ENCODE measurements at places on chromosomes 7 and 10.

DNA sequence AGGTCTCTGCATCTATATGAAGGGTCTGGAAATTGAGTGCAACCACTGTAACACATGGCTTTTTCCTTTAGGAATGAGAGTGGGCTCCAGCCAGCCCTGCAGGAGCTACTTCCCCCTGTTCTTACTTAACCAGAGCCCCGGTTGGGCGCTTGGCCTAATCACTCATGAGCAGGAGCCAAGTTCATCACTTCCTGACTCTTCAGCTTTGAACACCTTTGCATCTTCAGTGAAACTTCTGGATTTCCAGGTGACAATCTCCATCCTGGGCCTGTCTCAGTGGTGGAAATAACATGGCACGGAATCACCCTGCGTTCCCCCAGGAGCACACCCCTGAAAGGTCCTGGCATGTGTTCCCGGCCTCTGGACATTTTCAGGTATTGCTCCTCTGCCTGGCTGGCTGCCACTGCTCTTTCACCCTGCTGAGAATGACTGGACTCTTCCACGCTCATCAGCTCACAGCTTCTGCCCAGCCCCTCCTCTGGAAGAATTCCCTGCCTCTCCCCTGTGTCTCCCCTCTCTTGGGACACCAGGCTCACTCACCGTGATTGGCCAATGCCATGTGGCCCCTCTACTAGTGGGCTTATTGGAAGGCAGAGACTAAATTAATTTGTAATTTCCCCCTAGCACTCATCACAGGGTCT is 229.1 kb upstream of the GRB10 start:
- no peak for DNase-seq

- DNase-seq = no peak
Measured at GRCh38 chr7:706721-707120, 19.8 kb upstream of the DNAAF5 start.

- no peak for DNase-seq
Measured at GRCh38 chr10:100065084-100065660, 16.5 kb downstream of the CPN1 start.

- DNase-seq = no peak
Measured at GRCh38 chr10:120917521-120918250, 66.5 kb downstream of the WDR11 start.

- no peak for DNase-seq
Measured at GRCh38 chr10:63798599-63799498, 277.6 kb downstream of the REEP3 start.

DNA sequence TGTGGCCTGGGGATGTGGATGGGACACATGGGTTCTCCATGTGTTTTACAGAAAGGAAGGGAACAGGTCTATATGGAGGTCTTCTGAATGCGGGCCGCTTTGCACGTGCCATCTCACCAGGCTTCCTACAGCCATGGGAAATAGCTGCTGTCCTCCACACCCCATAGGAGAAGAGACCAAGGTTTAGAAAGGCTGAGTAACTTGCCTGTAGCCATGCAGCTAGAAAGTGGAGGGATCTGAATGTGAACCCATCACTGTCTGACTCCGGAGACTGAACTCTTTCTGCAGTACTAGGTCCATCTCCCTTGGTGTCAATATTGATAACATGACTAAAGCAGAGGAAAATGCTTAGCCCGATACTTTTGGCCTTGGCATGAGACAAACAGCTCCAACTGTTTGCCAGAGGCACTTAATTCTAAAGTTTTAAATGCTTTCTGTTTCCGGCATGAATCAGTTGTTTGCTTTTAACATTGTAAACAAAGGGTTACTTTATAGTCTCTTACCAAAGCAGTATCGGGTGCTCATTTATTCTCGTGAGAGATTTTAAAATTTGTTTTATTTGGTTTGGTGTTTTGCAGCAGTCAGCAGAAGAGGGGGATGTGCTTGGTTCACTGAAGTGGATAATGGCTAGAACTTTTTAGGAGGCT is 64.8 kb upstream of the LOXL4 start:
- DNase-seq = no peak

DNA sequence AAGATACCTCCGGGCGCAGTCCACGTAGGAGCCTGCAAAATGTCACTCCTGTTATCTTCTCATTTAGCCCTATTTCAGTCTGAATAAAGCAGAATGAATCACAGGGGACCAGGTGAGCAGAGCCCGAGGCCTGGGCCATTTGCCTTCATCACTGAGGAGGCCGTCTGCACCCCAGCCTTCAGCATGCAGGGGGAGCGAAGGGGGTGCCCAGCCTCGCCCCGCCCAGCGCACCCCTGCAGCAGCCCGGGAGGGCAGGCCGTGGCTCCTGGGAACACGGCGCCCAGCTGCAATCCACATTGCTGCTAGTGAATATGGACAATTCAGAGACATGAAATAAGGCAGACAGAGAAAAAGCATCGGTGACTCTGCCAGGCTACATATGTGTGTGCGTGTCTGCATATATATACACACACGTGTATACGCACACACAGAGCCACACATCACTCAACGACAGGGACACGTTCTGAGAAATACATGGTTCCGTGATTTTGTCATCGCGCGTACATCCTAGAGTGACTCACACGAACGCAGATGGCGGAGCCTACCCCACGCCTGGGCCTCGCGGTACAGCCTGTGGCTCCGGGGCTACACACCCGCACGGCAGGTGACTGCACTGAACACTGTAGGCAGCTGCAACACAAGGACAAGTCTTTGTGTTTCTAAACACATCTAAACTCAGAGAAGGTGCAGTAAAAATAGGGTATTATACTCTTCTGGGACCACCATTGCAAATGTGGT is 15.2 kb upstream of the ELFN1 start:
- DNase-seq = no peak

GRCh38 chr7:88665892-88666514 is 93.5 kb upstream of the ZNF804B start:
- DNase-seq = no peak

- no peak for DNase-seq
Measured at GRCh38 chr10:114058297-114058696, 14.6 kb downstream of the ADRB1 start.

- DNase-seq = no peak
Measured at GRCh38 chr10:646118-646524, 43.3 kb downstream of the DIP2C start.

- peak; percentile 27 for DNase-seq
Measured at GRCh38 chr10:63703113-63703670, 182.0 kb downstream of the REEP3 start.

DNA sequence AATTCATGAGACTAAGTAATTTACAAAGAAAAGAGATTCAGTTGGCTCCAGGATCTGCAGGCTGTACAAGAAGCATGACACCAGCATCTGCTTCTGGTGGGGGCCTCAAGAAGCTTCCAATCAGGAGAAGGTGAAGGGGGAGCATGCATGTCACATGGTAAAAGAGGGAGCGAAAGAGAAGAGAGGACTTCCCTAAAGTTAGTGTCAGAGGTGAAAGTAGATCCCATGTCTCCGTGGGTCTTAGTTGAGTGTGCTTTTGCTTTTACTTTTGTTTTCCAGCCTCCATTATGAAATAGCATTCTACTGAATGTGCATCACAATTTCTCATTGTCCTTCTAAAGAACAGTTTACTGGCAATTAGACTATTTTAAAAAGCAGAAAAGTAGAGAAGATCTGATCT is 213.6 kb upstream of the FZD1 start:
- DNase-seq = peak; percentile 16

DNA sequence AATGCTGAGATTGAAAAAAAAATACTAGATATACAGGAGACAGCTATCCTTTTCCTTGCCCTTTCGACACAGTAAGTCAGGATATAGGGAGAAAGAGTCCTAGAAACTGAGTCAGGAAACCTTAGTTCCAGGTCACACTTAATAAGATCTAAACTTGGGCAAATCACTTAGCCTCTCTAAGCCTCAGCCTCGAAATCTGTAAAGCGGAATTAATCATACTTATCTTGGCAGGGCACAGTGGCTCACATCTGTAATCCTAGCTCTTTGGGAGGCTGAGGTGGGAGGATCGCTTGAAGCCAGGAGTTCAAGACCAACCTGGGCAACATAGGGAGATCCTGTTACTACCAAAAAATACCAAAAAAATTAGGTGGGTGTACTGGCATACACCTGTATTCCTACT is 4.6 kb downstream of the GARIN1A start:
- DNase-seq = no peak

- no peak for DNase-seq
Measured at GRCh38 chr7:151195616-151196450, 8.8 kb upstream of the ASB10 start.

- no peak for DNase-seq
Measured at GRCh38 chr7:68376131-68376661, 1222.1 kb upstream of the AUTS2 start.

DNA sequence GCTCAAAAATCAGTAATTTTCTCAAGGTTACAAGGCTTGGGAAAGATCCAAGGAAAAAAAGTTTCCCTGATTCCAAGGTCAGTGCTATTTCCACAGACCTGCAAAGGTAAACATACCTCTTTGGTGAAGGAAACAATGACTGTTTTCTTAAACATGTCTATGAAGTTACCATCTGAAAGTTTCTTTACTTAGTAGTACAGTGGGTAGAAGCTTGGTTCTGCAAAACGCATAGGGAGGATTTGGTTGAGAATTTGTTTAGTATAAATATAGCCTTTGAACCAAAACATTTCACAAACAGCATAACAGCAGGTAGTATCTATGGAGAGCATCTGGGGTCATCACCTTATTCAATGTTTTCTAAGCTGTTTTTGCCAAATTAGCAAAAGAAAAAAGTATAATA is 169.6 kb downstream of the CCSER2 start:
- DNase-seq = no peak

DNA sequence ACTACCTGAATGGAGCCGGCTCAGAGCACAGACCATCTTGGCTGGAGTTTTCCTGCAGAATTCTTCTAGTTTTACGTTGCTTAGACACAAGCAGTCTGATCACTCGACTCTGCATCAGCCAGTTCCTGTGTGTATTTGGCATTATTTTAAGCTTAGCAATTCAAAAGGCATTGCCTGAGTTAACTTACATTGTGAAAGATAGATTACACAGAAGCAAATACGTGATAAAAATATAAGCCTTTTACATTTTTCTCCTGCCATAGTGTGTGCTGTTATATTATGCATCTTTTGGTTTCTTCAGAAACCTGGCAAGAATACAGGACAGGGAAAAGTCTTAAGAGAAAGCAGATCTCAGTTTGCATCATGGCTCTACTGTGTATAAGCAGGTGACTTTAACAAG is 98.1 kb downstream of the LRRC4 start:
- no peak for DNase-seq

DNA sequence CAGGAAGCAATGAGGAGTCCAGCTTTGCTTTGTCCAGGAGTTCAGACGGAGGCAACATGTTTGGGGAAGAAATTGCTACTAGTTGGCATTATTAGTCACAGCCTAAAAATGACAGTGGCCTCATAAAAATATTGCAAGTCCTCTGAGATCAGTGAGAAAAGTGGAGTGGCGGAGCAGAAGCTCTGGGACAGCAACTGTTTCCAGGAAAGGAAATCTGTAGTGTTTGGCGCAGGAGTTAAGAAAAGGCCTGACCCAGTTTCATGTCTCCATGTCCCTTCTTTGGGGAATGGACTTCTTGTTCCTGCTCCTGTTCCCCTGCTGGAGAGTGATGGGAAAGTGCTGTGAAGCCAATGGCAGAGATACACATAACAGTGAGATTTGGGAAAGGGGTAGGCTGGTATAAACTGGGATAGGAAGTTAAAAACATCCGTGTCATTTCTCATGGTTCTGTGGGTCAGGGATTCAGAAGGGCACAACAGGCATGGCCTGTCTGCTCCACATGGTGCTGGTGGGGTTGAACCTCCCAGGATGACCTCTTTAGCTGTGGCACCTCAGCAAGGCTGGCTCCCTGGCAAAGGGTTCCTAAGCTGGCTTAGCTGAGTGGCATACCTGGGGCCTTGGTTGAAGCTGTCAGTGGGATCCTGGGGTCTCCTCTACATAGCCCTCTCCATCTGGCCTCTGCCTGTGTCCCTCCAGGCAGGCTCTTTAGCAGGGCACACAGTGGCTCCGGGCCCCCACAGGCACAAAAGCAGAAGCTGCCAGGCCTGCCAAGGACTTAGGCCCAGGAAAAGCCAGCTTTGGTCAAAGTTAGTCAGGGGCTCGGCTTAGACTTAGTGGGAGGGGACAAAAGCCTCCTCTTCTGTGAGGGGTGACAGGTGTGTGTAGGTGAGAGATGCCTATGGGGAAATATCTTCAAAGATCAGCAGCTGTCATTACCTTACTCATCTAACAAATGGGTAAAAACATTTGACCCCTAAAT is 77.7 kb downstream of the WDFY4 start:
- no peak for DNase-seq

DNA sequence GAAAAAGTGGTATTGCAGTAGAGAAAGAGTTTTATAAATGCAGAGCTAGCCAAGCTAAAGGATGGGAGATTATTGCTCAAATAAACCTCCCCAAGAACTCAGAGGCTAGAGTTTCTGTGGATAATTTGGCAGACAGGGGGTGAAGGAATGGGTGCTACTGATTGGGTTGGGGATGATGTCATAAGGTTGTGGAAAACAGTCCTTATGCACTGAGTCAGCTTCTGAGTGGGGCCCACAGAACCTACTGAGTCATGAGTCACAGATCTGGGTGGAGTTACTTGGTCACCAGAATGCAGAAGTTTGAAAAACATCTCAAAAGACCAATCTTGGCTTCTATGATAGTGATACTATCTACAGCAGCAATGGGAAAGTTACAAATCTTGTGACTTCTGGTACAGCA is 1146.7 kb downstream of the TYW1 start:
- DNase-seq = no peak

DNA sequence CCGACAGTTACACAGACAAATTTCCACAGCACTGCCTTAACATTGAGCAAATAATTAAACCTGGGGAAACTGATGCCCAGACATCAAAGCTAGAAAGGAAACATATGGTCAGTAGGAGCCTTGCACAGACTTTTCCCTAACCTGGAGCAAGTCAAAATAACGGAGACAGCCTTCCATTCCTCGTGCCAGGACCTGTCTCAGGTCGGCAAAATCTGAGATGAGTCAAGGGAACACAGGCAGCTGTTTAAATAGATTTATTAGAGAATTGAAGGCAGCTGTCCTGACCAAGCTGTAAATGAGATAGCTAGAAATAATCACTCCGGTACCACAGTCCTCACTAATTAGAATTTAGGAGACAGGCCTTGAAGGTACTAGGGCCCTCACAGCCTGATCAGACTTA is 81.2 kb downstream of the RAMP3 start:
- no peak for DNase-seq

DNA sequence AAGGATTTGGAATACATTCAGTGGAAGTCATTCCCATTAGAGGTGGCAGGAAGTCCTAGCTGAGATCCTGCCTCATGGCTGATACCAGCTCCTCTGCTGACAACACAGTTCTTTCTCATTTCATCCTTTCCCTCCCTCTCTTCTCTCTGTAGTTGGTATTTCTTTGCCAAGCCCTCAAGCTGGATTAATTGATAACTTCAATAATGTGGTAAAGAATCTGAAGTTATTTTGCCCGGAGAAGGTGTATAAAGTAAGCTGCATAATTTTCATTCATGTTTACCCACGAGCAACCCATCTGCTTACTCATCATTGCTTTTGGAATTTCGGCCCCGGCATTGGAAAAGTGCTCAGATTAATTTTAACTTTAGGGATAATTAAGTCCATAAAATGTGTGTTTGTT is 85.2 kb upstream of the PLPP4 start:
- no peak for DNase-seq

DNA sequence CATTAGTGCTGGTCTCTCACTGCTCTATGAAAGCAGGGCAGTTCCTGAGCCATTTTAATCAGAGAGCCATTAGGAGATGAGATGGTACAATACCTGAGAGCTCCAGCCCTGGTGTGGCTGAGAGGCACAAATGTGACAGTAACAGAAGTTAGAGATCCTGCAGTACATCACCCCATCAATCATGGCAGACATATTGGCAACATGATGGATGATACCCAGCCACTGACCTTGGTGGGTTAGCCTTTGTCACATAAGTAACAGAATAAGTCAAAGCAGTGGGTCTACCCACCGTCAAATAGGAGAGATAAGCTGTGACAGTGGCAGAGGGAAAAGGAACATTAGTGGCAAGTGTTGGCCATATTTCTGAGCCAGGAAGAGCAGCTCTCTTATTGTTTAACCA is 53.3 kb upstream of the NXPH1 start:
- no peak for DNase-seq
